ENCODE measurements at places on chromosomes 12 and 14.

DNA sequence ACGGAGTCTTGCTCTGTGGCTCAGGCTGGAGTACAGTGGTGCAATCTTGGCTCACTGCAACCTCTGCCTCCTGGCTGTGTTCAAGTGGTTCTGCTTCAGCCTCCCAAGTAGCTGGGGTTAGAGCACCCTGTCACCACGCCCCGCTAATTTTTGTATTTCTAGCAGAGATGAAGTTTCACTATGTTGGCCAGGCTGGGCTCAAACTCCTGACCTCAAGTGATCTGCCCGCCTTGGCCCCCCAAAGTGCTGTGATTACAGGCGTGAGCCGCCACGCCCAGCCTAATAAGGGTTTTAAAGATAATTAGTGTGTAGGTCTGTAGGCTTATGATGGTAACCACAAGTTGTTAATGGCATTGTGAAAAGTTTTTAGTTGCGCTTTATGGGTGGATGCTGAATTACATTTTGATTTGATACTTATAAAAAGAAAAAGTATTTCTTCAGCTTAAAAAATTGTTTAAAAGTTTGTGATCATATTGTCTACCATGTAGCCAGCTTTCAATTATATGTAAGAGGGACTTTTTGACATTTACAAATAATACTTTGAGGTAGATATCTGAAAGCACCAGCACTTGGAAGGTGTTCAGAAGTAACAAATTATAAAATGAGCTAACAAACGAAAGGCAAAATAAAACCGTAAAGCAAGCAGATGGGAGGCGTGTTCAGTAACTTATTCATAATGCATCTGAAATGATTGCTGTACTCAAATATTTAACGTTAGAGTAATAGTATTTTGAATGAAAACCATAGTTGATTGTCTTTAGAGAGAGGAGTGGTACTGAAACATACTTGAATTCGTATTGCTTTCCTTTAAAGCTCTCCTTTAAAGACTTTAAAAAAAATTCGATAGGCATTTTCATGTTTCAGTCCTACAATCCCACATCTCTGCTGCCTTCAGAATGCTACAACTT is 37.1 kb downstream of the MDM2 start:
- no peak for DNase-seq

GRCh38 chr12:110528277-110528839 is 26.2 kb downstream of the RAD9B start:
- no peak for DNase-seq

DNA sequence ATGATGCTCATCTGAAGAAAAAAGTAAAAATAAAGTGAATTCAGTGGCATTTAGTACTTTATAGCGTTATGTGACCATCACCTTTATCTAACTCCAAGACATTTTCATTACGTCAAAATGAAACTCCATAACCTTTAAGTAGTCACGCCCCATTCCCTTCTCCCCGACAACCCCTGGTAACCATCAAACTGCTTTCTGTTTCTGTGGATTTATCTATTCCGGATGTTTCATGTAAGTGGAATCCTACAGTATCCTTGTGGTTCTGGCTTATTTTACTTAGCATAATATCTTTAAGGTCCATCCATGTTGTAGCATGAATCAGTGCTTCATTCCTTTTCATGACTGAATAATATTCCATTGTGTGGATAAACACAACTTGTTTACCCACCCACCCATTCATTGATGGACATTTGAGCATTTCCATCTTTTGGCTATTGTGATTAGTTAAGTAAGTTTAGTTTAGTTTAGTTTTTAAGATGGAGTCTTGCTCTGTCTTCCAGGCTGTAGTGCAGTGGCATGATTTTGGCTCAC is 18.5 kb upstream of the MAP1LC3B2 start:
- DNase-seq = no peak

GRCh38 chr12:26309634-26310033 is 114.3 kb downstream of the SSPN start:
- no peak for DNase-seq

DNA sequence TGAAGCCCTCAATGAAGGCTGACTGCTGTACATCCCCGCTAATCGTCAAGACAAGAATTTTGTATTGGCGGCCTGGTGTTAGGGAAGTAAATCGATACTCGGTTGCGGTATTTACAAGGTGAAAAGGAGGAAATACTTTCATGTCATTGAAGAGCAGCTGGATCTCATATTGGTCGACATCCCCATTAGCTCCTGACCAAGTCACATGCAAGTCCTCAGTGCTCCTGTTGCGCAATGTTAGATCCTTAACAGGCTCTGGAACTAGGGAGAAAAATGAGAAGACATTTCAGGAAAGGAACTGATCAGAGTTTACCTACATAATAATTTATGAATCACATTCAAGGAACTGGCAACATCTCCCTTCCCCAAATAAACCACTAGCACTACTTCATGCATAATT is 66.2 kb downstream of the PTPRB start:
- DNase-seq = no peak

- DNase-seq = no peak
Observed at GRCh38 chr14:52457411-52457810, 94.9 kb downstream of the TXNDC16 start.

- DNase-seq = no peak
Observed at GRCh38 chr14:96398432-96398831, 6.5 kb downstream of the AK7 start.

DNA sequence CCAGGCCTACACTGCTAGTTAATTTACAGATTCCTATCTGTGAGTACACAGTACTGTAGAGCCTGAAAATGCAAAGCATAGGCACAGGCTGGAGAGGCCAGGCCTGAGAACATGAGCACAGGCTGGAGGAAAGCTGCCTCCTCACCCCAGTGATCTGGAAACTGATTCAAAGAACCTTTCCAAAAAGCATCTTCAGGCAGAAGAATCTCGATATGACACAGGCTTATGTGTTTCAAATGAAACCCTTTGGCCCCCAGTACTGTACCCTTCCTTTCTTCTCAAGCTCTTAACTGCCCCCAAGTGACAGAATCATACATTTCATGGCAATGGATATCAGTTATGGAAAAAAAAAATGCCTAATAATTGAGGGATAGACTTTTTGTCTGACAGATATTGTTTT is 122.0 kb downstream of the KCNC2 start:
- DNase-seq = no peak

DNA sequence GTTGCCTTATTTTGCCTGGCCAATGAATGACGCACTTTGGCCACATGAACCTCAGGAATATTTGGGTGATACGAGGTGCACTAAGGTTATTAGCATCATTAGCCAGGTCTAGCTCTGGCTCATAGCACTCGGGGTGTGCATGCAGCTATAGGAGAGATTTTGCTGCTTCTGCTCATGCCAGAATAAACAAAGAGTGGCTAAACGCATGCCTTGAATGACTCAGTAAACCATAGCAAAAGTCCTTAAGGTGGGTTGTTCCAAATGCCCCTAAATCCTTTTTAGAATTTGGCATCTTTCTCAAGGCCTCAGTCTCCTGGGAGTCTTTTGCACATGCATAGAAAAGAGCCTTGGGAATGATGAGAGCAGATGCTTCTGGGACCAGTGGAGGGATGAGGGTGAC is 343.7 kb upstream of the FKBP4 start:
- DNase-seq = no peak

- DNase-seq = no peak
Observed at GRCh38 chr12:93879476-93880421, 202.6 kb downstream of the CRADD start.

DNA sequence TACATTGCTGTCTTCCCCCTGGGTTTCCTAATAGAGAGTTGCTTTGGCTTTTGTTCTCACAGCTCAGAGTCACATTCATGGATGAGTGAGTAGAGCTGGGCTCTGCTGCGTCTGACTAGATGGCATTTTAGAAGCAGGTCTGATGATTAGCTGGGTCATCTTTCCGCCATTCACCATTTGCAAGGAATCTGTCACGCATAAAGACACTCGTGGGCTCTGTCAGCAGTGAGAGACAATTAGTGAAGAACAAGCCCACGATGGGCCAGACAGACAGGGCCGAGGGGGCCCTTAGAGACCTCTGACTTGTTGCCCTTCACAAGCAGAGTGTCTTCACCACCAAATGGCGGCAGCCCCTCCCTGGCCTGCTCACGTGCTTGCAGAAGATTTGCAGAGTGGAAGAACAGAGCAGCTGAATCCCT is 175.0 kb downstream of the CRADD start:
- no peak for DNase-seq
